ENCODE measurements at places on chromosomes 6 and 20. TPM values are rescaled to one million over a fixed set of nuclear protein-coding genes. Genes with fewer than 3 reads are reported as not detected.

PHIP gene
- total RNA-seq, result 5.0 TPM

DNA sequence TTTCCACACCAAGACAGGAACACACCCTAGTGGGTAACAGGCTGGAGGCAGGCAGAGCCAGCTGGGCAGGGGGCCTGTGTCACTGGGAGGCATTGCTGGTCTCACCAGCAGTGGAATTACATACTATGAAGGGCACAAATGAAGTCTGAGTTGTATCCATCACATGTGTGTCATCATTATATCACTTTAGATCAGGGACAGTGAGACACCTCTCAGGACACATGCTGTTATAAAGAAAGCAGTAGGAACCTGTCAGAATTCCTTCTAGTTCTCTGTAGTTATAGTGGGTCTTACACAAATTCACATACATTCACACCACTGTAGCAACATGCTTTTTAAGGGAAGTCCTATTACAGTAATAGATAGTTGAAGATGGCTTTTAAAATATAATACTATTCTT, 63.5 kb upstream of the FYN start:
- no peak for DNase-seq
- no peak overlapping the region for H3K4me3 ChIP-seq
- no peak overlapping the region for H3K27ac ChIP-seq
- no peaks in the 10 kb centered on the region for H3K36me3 ChIP-seq
- no peaks in the 10 kb centered on the region for H3K4me1 ChIP-seq

DNA sequence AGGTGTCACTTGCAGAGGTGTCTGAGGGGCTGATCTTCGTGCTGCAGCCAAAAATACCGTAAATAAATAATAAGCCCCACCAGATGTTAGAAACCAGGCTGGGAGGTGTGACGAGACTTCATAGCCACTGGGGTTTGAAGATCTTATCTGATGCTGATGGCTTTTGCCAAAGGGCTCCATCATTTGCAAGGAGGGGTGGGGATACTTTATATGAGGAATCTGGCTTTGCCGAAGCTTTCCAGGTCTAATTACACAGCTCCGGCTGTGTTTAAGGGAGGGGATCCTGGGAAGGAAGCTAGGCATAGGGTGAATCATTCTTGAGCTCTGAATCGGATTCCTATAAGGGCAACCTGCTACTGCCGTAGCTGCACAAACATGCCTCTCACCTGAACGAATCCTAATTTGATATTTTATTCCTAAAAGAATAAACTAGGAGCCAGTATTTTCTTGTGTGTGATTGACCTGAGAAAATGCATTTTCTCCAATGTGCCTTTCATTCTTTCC, 249.6 kb downstream of the SOD2 start:
- H3K27ac ChIP-seq, result no peak overlapping the region
- no peaks in the 10 kb centered on the region for H3K36me3 ChIP-seq
- no peak overlapping the region for H3K4me3 ChIP-seq
- no peaks in the 10 kb centered on the region for H3K27me3 ChIP-seq
- no peaks in the 10 kb centered on the region for H3K4me1 ChIP-seq

GRCh38 chr6:109306733-109307132, 75.5 kb downstream of the CD164 start:
- H3K27me3 ChIP-seq, result no peaks in the 10 kb centered on the region
- no peak for DNase-seq
- no peak overlapping the region for H3K27ac ChIP-seq
- no peaks in the 10 kb centered on the region for H3K36me3 ChIP-seq

C20orf141 gene
- not detected for total RNA-seq

DNA sequence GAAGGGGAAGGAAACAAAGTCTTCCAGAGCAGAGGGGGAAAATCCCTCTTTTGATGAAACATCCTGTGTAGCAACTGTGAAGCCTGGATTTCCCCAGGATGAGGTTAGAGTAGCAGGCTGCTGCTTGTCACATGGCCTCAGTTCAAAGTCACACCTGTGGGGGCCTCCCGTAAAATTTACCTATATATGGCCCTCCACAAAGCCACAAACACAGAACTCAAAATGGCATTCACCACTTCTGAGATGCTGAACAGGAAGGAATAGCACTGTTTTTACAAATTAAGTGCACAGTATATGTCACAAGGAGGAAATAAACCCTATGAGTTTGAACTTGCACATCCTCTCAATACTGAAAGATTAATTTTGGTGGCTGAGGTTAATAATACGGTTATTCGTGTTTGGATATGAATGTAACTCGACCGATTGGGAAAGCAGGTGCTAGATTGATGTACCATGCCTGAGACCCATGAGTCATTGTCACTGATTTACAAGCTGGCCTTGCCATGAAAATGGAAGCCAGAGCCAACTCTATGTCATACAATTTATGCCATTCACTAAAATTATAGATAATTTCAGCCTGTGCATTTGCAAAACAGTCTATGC, 70.6 kb downstream of the SGK1 start:
- DNase-seq, result no peak
- H3K27ac ChIP-seq, result no peak overlapping the region

DNA sequence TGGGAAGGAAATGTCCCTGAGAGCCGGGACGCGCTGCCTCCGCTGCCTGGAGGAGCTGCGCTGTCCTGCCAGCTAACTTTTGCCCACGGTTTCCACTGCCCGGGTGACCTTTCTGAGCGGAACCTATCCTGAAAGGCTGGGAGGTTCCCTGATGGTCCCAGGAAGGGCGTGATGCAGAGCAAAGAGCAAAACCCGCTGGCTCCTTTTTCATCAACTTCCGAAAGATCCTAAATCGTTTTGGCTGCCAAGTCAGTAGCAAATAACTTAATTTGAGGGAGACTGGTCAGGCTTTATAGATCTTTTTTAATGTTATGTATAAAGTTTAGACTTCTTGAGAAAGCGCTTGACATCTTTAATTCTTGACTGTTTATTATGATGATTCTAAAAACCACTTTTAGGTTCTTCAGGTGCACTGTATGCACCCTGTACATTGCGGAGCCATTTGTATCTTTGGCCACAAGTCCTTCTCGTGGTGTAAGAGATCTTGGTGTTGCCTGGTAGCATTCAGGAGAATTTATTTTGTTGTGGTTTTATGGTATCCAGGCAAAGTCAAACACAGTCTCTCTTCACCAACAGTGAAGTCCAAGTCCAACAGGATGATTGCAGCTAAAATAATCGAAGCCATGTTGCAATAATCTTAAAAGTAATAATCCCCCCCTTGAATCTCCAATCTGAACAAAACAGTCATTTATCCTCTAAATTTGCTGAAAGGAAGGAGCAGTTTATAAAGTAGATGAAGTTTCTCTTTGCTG, at the start of gene SYNE1:
TSS of gene SYNE1 (minus strand) at position 67 of the 752 bp plus-strand sequence. CDS start 9,031 bp downstream, outside the sequence.
- peak within 1 kb of the TSS; percentile 43 for H3K4me3 ChIP-seq
- no peaks in the 10 kb centered on the region for H3K36me3 ChIP-seq
- H3K27ac ChIP-seq, result no peak within 1 kb of the TSS
- no peaks in the 10 kb centered on the region for H3K27me3 ChIP-seq
- no peak for DNase-seq
- H3K4me1 ChIP-seq, result peaks cover 12% of the 10 kb centered on the region

GRCh38 chr6:39054577-39055142, 6.1 kb downstream of the GLP1R start:
- DNase-seq, result no peak
- no peaks in the 10 kb centered on the region for H3K4me1 ChIP-seq
- H3K4me3 ChIP-seq, result no peak overlapping the region

SLC32A1 gene
- not detected for total RNA-seq

GRCh38 chr6:147821295-147821897, 312.9 kb downstream of the SAMD5 start:
- H3K36me3 ChIP-seq, result no peaks in the 10 kb centered on the region
- no peak overlapping the region for H3K27ac ChIP-seq
- H3K4me3 ChIP-seq, result no peak overlapping the region
- H3K27me3 ChIP-seq, result no peaks in the 10 kb centered on the region
- DNase-seq, result no peak

DNA sequence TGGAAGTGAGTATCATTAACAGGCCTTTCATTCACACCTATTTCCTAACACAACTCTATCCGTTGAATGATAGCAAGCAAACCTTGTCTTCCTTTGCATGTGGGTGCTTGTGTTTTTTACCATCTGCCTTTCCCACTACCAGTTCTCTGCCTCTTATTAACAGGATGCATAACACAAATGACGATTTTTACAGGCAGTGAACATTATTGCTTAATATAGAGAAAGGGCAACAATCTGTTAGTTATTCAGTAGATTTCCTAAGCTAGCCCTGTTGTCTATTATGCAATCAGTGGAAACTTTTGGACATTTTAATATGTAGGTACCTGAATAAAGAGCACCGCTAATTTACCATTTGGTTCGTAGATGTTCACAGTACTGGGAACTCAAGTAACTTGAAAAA, 348.8 kb upstream of the PLCB4 start:
- DNase-seq, result no peak
- H3K27ac ChIP-seq, result no peak overlapping the region
- H3K4me1 ChIP-seq, result peaks cover 13% of the 10 kb centered on the region
- no peaks in the 10 kb centered on the region for H3K27me3 ChIP-seq
- no peak overlapping the region for H3K4me3 ChIP-seq

DNA sequence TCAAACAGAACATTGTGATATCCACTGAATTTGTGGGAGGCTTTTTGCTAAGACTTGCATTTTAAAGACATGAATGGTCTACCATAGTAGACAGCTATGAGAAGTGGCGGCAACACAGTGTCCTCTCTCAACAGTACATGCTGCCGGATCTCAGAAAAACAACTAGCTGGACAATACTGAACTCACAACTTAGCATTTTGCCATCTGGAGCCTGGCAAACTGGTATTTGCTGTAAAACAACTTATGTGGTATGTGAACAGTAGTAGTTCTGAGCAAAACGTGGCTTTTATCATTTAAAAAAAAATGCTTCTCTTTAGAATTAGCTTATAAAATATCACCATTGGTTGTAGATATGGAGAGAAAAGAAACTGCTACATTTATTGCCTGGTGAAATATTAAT, 3.3 kb upstream of the PXDC1 start:
- no peaks in the 10 kb centered on the region for H3K36me3 ChIP-seq
- H3K27me3 ChIP-seq, result no peaks in the 10 kb centered on the region
- H3K4me1 ChIP-seq, result no peaks in the 10 kb centered on the region
- H3K4me3 ChIP-seq, result no peak overlapping the region

- no peak overlapping the region for H3K4me3 ChIP-seq
- DNase-seq, result no peak
- no peaks in the 10 kb centered on the region for H3K4me1 ChIP-seq
- H3K27ac ChIP-seq, result no peak overlapping the region
Observed at GRCh38 chr6:80165143-80165542, 58.7 kb downstream of the BCKDHB start.

- H3K4me3 ChIP-seq, result no peak overlapping the region
- no peak overlapping the region for H3K27ac ChIP-seq
- no peak for DNase-seq
- H3K36me3 ChIP-seq, result no peaks in the 10 kb centered on the region
- no peaks in the 10 kb centered on the region for H3K4me1 ChIP-seq
- H3K27me3 ChIP-seq, result no peaks in the 10 kb centered on the region
Observed at GRCh38 chr6:24802271-24803059, 3.7 kb upstream of the ARMH2 start.

- DNase-seq, result no peak
- no peaks in the 10 kb centered on the region for H3K27me3 ChIP-seq
- no peaks in the 10 kb centered on the region for H3K4me1 ChIP-seq
- no peaks in the 10 kb centered on the region for H3K36me3 ChIP-seq
Observed at GRCh38 chr6:111710911-111711310, 105.2 kb upstream of the TRAF3IP2 start.

ULBP1 gene
- 0.12 TPM for total RNA-seq

DNA sequence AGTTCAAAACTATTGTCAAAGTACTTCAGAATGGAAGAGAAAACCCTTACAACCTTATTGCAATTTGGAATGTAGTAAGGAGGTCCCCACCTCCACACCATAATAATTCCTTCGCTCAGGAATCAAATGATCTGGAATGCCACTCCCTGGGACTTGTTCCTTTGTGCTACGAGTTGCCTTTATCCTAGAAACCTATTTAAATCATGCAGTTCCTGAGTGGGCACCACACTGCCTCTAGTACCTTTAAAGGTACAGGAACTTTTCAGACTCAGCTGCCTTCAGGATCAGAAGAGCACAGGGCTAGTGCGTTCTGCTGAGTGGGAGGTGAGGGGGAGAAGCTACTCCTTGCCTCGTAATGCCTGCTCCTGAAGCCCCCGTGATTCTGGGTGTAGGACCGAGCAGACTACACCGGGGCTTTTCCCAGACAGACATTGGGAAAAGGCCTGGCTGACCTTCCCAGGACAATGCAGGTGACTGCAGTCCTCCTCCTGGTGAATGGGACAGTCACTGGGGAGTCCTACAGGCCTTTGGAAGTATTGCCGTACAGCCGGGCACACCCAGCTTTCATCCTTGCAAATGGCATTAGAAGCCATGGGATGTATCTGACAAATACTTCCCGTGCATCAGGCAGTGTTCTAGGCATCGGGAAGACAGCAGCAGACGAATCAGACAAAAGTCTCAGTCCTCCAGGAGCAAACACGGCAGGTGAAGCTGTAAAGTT, 11.8 kb upstream of the TUBB2B start:
- H3K27ac ChIP-seq, result no peak overlapping the region
- DNase-seq, result no peak
- no peaks in the 10 kb centered on the region for H3K27me3 ChIP-seq
- no peaks in the 10 kb centered on the region for H3K4me1 ChIP-seq

DNA sequence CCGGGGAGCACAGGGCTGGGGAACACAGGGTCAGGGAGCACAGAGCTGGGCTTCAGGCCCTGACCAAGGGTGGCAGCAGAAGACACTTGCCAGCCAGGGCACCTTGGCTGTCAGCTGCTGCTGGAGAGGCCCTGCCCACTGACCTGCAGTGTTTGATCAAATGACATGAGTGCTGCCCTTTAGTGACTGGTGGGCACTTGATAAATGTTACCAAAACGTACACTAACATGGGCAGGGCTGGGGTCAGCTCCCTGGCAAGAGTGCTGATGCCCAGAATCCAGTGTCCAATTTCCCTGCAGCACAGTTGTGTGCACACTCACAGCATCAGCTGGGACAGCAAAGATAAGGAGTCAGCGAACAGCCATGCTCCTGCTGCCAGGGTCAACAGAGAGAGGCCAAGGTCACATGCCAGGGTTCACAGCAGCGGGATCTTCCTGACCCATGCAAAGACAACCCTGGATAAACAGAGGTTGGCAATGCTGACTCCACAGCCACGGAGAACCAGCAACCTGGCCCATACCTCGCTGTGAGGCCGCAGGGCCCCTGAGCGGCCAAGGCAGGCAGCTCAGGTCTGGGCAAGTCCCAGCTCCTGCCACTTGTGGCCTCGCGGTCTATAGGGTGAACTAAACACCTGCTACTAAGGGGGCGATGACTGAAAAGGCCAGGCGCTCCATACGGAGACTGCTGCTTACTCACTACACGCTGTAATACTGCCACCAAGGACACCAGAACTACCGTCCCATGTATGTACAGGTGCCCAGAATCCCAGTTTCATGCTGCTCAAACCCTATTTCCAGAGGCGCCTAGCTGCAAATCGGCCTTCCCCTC, 46.3 kb downstream of the NINL start:
- peak; percentile 93 for DNase-seq
- H3K4me3 ChIP-seq, result peak overlapping the region; percentile 39
- peak overlapping the region; percentile 84 for H3K27ac ChIP-seq
- no peaks in the 10 kb centered on the region for H3K36me3 ChIP-seq

CAGE1 gene
- total RNA-seq, result not detected

KCNS1 gene
- total RNA-seq, result 0.12 TPM

SLC17A2 gene
- 39.8 TPM for total RNA-seq

- DNase-seq, result no peak
- H3K36me3 ChIP-seq, result no peaks in the 10 kb centered on the region
- H3K27me3 ChIP-seq, result no peaks in the 10 kb centered on the region
- H3K4me3 ChIP-seq, result no peak overlapping the region
- H3K4me1 ChIP-seq, result no peaks in the 10 kb centered on the region
- no peak overlapping the region for H3K27ac ChIP-seq
Observed at GRCh38 chr20:62494980-62495748, 19.4 kb upstream of the GATA5 start.

GRCh38 chr6:138230759-138231380, 12.6 kb upstream of the PBOV1 start:
- H3K4me3 ChIP-seq, result no peak overlapping the region
- H3K36me3 ChIP-seq, result no peaks in the 10 kb centered on the region
- no peak overlapping the region for H3K27ac ChIP-seq
- H3K4me1 ChIP-seq, result peaks cover 5% of the 10 kb centered on the region

PLN gene
- total RNA-seq, result not detected

GLP1R gene
- not detected for total RNA-seq

BNIP5 gene
- total RNA-seq, result not detected

Data from right lobe of liver (tissue), 6 donors.